Mesenchymal stem cell (in vitro differentiated cells and primary cell): ENCODE measurements at places on chromosomes 1 and 21.
A peak's percentile ranks its signal among the peaks of the same experiment; 100 is the strongest.

GRCh38 chr1:49364676-49365075, 588.0 kb upstream of the BEND5 start:
- no peaks in the 10 kb centered on the region for H3K27me3 ChIP-seq
- H3K36me3 ChIP-seq, result no peaks in the 10 kb centered on the region
- no peak overlapping the region for H3K27ac ChIP-seq
- no peak overlapping the region for H3K4me3 ChIP-seq
- no peaks in the 10 kb centered on the region for H3K4me1 ChIP-seq
- no peak for DNase-seq

GRCh38 chr1:112017183-112017582, 27.7 kb upstream of the KCND3 start:
- no peaks in the 10 kb centered on the region for H3K4me1 ChIP-seq
- no peaks in the 10 kb centered on the region for H3K36me3 ChIP-seq
- no peak overlapping the region for H3K27ac ChIP-seq
- DNase-seq, result no peak
- H3K27me3 ChIP-seq, result no peaks in the 10 kb centered on the region

GRCh38 chr21:44299458-44300261, at the start of gene PFKL:
PFKL (plus strand) TSS chr21:44300053; CDS start chr21:44300106, 53 bp downstream.
- peaks cover 10% of the 10 kb centered on the region for H3K27me3 ChIP-seq
- H3K27ac ChIP-seq, result no peak within 1 kb of the TSS
- peak; percentile 71 for DNase-seq
- H3K4me1 ChIP-seq, result peaks cover 61% of the 10 kb centered on the region
- H3K36me3 ChIP-seq, result peaks cover 8% of the 10 kb centered on the region

DNA sequence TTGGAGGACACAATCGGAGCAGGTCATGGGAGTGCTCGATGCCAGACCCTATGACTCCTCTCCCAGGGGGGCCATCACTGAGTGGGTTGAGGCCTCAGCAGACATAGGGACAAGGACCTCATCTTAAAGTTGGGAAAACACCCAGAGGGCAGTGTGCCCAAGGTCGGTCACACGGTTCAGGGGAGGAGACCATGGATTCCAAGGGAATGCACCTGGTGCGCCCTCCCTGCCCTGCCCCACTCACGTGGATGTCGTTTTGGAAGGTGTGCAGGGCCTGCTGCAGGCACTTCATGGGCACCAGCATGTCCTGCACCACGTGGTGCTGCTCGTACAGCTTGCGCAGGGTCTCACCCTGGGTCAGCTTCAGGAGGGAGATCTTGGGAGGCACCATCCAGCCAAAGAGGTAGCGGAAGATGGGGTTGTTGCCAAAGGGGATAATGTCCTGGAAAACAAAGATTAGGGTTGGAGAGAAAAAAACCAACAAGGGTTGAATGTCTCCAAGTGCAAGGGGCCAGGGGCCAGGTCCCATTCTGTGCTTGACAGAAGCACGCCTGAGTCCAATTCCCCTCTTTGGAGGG, 33.1 kb downstream of the DHCR24 start:
- H3K27ac ChIP-seq, result no peak overlapping the region
- H3K4me3 ChIP-seq, result no peak overlapping the region
- DNase-seq, result no peak
- H3K27me3 ChIP-seq, result no peaks in the 10 kb centered on the region
- H3K36me3 ChIP-seq, result peaks cover 41% of the 10 kb centered on the region

DNA sequence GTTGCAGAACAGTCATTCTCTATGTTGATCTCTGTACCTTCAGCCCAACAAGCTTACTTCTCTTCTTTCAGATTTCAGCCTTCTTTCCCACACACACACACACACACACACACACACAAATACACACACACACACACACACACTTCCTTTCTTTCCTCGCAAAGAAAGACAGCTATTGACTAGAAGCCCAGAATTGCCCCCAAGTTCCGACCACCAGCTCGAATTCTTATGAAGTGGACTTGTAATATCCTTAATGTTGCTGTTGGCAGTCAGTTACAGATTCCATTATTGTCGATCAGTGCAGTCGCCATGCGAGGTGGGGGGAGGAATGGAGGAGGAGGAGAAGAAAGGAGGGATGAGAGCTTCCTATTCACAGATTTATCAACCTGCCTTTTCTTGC, 125.5 kb downstream of the CLEC20A start:
- no peaks in the 10 kb centered on the region for H3K36me3 ChIP-seq
- H3K4me1 ChIP-seq, result peaks cover 2% of the 10 kb centered on the region
- H3K27ac ChIP-seq, result no peak overlapping the region
- peak; percentile 34 for DNase-seq

GRCh38 chr21:35451276-35451675, 402.2 kb upstream of the RUNX1 start:
- H3K4me1 ChIP-seq, result no peaks in the 10 kb centered on the region
- DNase-seq, result no peak
- no peaks in the 10 kb centered on the region for H3K27me3 ChIP-seq
- no peak overlapping the region for H3K27ac ChIP-seq
- no peak overlapping the region for H3K4me3 ChIP-seq

GRCh38 chr1:88998716-88999115, 6.3 kb upstream of the KYAT3 start:
- DNase-seq, result peak; percentile 73
- H3K36me3 ChIP-seq, result peaks cover 6% of the 10 kb centered on the region
- peaks cover under 1% of the 10 kb centered on the region for H3K4me1 ChIP-seq
- no peaks in the 10 kb centered on the region for H3K27me3 ChIP-seq
